ENCODE measurements at places on chromosomes 3 and 15. TPM values are rescaled to one million over a fixed set of nuclear protein-coding genes. Genes with fewer than 3 reads are reported as not detected.
A peak's percentile ranks its signal among the peaks of the same experiment; 100 is the strongest.

GRCh38 chr3:105516972-105517371 is 150.3 kb downstream of the ALCAM start:
- DNase-seq: no peak
- no peak overlapping the region for H3K27ac ChIP-seq

GRCh38 chr15:45993072-45993471 is 358.2 kb downstream of the SQOR start:
- no peaks in the 10 kb centered on the region for H3K27me3 ChIP-seq
- H3K27ac ChIP-seq: no peak overlapping the region
- H3K36me3 ChIP-seq: peaks cover 1% of the 10 kb centered on the region

DNA sequence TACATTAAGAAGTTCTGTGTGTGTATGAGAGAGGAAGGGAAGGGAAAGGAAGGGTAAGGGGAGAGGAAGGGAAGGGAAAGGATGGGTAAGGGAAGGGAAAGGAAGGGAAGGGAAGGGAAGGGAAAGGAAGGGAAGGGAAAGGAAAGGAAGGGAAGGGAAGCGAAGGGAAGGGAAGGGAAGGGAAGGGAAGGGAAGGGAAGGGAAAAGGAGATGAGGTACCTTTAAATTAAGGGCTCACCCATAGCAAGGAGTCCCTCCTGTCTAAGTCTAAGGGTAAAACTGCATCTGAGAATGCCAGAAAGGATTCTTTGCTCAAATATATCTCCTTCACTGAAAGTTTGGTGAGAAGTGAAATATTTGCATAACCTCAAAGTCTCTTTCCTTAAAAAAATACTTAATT is 572.1 kb upstream of the ADAMTS9 start:
- no peak overlapping the region for H3K27ac ChIP-seq
- H3K27me3 ChIP-seq: peaks cover 3% of the 10 kb centered on the region
- H3K4me1 ChIP-seq: peaks cover 1% of the 10 kb centered on the region
- H3K36me3 ChIP-seq: peaks cover 2% of the 10 kb centered on the region

- peaks cover 8% of the 10 kb centered on the region for H3K4me1 ChIP-seq
- peaks cover 6% of the 10 kb centered on the region for H3K36me3 ChIP-seq
- H3K4me3 ChIP-seq: no peak overlapping the region
Measured at GRCh38 chr3:119494597-119494996, 3.8 kb upstream of the TIMMDC1 start.

- no peaks in the 10 kb centered on the region for H3K27me3 ChIP-seq
- no peaks in the 10 kb centered on the region for H3K36me3 ChIP-seq
- peak overlapping the region; percentile 74 for H3K27ac ChIP-seq
- peaks cover 3% of the 10 kb centered on the region for H3K4me1 ChIP-seq
Measured at GRCh38 chr3:33114622-33115023, 809 bp downstream of the CRTAP start.

DNA sequence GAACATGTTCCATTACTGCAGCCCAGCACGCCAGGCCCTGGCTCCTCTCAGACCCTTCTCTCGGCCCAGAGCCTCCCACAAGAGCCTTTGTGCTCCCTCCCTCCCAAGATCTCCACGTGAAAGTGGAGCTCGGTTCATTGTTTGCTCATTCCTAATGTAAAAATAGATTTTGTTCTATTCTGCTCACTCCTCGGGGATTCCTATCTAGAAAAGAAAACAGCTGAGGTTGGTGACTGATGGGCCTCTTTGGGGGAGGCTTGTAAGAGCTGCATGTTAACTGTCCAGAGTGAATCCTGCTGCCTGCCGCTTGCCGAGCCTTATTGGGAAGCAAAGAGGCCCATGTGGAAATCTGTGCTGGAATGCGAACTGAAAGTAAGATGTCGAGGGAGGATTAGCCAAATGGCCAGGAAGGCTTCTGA is 267.1 kb downstream of the LRTM1 start:
- no peak overlapping the region for H3K27ac ChIP-seq
- H3K4me3 ChIP-seq: no peak overlapping the region
- H3K4me1 ChIP-seq: no peaks in the 10 kb centered on the region
- H3K27me3 ChIP-seq: peaks cover 4% of the 10 kb centered on the region
- H3K36me3 ChIP-seq: no peaks in the 10 kb centered on the region

- no peak overlapping the region for H3K4me3 ChIP-seq
- DNase-seq: no peak
- peaks cover 17% of the 10 kb centered on the region for H3K4me1 ChIP-seq
Measured at GRCh38 chr15:59290295-59291212, 82.1 kb downstream of the MYO1E start.

- no peaks in the 10 kb centered on the region for H3K27me3 ChIP-seq
- no peak overlapping the region for H3K4me3 ChIP-seq
- no peak overlapping the region for H3K27ac ChIP-seq
- no peaks in the 10 kb centered on the region for H3K36me3 ChIP-seq
- no peak for DNase-seq
Measured at GRCh38 chr3:112460519-112461195, 38.6 kb downstream of the BTLA start.

DNA sequence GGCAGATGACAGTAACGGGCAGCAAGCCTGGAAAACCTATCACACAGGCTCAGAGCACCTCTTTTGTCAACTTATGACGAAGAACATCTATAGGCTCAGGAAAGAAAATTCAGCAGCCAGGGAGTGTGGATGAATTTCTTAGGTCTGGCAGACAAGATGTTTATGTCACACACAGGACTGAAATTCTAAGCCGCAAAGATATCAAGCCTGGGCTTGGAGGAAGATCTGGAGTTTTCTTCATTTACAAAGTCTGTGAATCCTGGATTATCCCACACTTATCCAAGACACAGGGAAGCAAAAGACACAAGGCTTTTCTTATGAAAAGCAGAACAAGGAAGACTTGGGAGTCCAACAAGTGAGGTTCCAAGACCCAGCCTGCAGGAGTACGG is 23.4 kb upstream of the CHCHD6 start:
- no peak for DNase-seq
- H3K4me1 ChIP-seq: peaks cover 4% of the 10 kb centered on the region
- peaks cover 59% of the 10 kb centered on the region for H3K27me3 ChIP-seq
- no peak overlapping the region for H3K27ac ChIP-seq
- H3K4me3 ChIP-seq: no peak overlapping the region

GRCh38 chr3:172557515-172558220 is 34.4 kb upstream of the TNFSF10 start:
- H3K27me3 ChIP-seq: no peaks in the 10 kb centered on the region
- no peak overlapping the region for H3K4me3 ChIP-seq
- H3K27ac ChIP-seq: no peak overlapping the region

GRCh38 chr15:98667521-98668179 is 19.3 kb downstream of the IGF1R start:
- H3K36me3 ChIP-seq: no peaks in the 10 kb centered on the region
- no peak overlapping the region for H3K4me3 ChIP-seq
- H3K27me3 ChIP-seq: no peaks in the 10 kb centered on the region
- H3K27ac ChIP-seq: no peak overlapping the region
- peaks cover 48% of the 10 kb centered on the region for H3K4me1 ChIP-seq

DNA sequence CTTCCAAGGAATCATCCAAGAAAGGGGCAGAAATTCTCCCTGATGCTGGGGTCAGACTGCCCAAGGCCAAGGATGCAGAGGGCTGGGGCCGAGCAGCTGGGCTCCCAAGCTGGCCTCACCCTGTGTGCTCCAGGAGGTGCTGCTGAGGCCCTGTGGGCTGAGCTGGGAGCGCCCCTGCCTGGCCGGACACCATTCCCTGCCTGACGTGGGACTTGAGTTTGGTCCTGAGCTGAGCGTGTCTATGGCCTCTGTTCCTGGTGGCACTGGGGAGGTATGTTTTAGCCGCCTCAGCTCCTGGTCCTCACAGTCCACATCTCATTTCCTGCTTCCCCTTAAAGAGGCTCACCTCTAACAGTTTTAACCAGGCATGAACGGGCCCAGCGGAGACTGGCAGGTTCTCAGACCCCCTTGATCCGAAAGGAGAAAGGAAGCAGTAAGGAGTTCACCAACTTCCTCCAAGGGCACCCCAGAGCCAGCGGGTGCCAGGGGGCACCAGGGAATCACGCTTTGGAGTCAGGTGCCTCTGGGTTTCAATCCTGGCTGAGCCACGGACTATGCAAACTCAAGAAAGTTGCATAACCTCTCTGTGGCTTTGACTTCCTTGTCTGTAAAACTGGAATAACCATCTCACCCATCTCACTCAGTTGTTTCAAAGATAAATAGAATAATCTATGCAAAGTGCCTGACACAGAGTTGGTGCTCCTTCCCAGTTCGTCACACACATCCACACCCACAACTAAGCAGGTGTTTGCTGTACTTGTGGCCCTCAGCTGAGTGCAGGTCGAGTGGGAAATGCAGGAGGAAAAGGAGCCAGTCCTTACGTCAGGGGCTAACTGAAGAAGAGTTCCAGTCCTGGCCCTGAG is 48.6 kb downstream of the SLC12A8 start:
- H3K27me3 ChIP-seq: no peaks in the 10 kb centered on the region
- H3K27ac ChIP-seq: no peak overlapping the region
- DNase-seq: no peak
- peaks cover 6% of the 10 kb centered on the region for H3K4me1 ChIP-seq
- no peaks in the 10 kb centered on the region for H3K36me3 ChIP-seq

GRCh38 chr3:71172951-71173350 is 410.6 kb downstream of the FOXP1 start:
- no peaks in the 10 kb centered on the region for H3K27me3 ChIP-seq
- H3K27ac ChIP-seq: peak overlapping the region; percentile 90
- no peak overlapping the region for H3K4me3 ChIP-seq
- peaks cover 81% of the 10 kb centered on the region for H3K4me1 ChIP-seq
- no peak for DNase-seq

- no peaks in the 10 kb centered on the region for H3K36me3 ChIP-seq
- H3K4me1 ChIP-seq: no peaks in the 10 kb centered on the region
- DNase-seq: no peak
- no peaks in the 10 kb centered on the region for H3K27me3 ChIP-seq
- H3K27ac ChIP-seq: no peak overlapping the region
- H3K4me3 ChIP-seq: no peak overlapping the region
Measured at GRCh38 chr3:148158210-148158609, 539.5 kb upstream of the AGTR1 start.

DNA sequence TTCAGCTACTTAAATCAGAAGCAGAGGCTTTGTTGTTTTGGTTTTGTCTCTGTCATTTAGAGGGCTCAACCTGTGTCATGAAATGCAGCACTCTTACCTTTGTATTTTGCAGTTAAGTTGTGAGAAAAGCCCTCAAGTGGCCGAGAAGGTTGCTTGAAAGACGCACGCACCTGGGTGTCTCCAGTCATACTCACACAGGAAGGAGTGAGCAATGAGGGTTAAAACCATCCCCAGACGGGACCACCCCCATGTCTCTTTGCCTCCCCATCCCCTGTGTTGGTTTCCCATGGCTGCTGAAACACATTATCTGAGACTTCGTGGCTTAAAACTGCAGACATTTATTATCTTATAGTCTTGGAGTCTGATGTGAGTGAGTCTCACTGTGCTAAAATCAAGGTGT is 376.1 kb upstream of the CFAP20DC start:
- peaks cover 10% of the 10 kb centered on the region for H3K4me1 ChIP-seq
- no peaks in the 10 kb centered on the region for H3K36me3 ChIP-seq
- no peak overlapping the region for H3K27ac ChIP-seq
- no peak for DNase-seq

DNA sequence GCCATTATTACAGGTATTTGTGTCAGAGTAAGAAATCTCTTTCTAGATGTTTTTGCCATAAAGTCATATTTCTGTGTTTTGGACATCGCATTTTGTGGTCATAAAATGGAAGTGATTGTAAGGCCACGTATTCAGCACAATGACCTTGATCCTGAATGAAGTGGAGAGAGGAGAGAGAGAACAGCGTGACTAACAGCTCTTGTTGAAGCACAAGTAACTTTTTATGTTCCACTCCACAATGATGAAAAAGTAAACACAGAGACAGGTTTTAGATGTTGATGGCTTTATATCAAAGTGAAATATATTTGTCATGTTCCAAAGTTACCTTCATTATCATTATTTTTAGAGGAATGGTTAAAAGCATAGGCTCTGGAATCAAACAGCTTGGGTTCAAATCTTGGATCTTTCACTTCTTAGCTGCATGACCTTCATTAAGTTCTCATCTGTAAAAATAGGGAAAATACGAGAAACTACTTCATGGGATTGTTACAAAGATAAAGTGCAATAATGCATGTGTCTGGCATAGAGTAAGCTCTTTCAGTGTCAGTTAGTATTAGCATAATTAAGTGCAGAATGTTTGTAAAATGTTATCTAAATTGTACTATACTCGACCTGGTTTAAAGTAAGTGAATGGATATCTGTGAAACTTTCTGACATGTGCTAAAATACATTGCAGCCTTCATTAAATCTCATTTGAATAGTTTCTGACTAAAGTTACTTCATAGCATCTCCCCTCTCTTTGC is 341.5 kb upstream of the DNAJC19 start:
- H3K4me3 ChIP-seq: no peak overlapping the region
- peaks cover 6% of the 10 kb centered on the region for H3K4me1 ChIP-seq
- H3K27me3 ChIP-seq: peaks cover 14% of the 10 kb centered on the region
- no peaks in the 10 kb centered on the region for H3K36me3 ChIP-seq
- H3K27ac ChIP-seq: no peak overlapping the region
- DNase-seq: no peak

GRCh38 chr3:21188459-21188858 is 562.6 kb downstream of the ZNF385D start:
- no peak for DNase-seq
- no peaks in the 10 kb centered on the region for H3K36me3 ChIP-seq
- no peak overlapping the region for H3K4me3 ChIP-seq
- H3K27me3 ChIP-seq: no peaks in the 10 kb centered on the region

GRCh38 chr15:40192942-40193341 is 32.1 kb downstream of the BUB1B start:
- H3K4me3 ChIP-seq: no peak overlapping the region
- H3K27me3 ChIP-seq: no peaks in the 10 kb centered on the region
- no peak overlapping the region for H3K27ac ChIP-seq
- no peak for DNase-seq

- H3K36me3 ChIP-seq: no peaks in the 10 kb centered on the region
- no peak overlapping the region for H3K27ac ChIP-seq
- H3K4me3 ChIP-seq: no peak overlapping the region
- DNase-seq: no peak
- H3K27me3 ChIP-seq: no peaks in the 10 kb centered on the region
Measured at GRCh38 chr3:132758740-132759139, 36.5 kb upstream of the NPHP3 start.

- H3K27me3 ChIP-seq: peaks cover 4% of the 10 kb centered on the region
- no peak overlapping the region for H3K27ac ChIP-seq
- H3K36me3 ChIP-seq: no peaks in the 10 kb centered on the region
- peaks cover 11% of the 10 kb centered on the region for H3K4me1 ChIP-seq
Measured at GRCh38 chr15:50872832-50873426, 35.6 kb upstream of the AP4E1 start.

- no peaks in the 10 kb centered on the region for H3K36me3 ChIP-seq
- H3K4me1 ChIP-seq: peaks cover 25% of the 10 kb centered on the region
- H3K27me3 ChIP-seq: no peaks in the 10 kb centered on the region
- H3K27ac ChIP-seq: peak overlapping the region; percentile 91
Measured at GRCh38 chr15:66679061-66679656, 22.9 kb upstream of the SMAD6 start.

GRK7 gene
- not detected for total RNA-seq

MUSTN1 gene
- not detected for total RNA-seq

GPR15 gene
- total RNA-seq: not detected

CCDC39 gene
- total RNA-seq: 0.22 TPM

FBXW12 gene
- total RNA-seq: 0.20 TPM

TRIP4 gene
- 27.5 TPM for total RNA-seq

TGFBR2 gene
- total RNA-seq: 21.2 TPM

TF gene
- 3.8 TPM for total RNA-seq

DNAH12 gene
- 1.1 TPM for total RNA-seq

EXOSC7 gene
- 50.7 TPM for total RNA-seq

OSBPL10 gene
- total RNA-seq: 25.2 TPM

TLR9 gene
- total RNA-seq: not detected

ABI3BP gene
- not detected for total RNA-seq

IL5RA gene
- 0.11 TPM for total RNA-seq

FES gene
- 16.2 TPM for total RNA-seq

Data from progenitor cell of endocrine pancreas (in vitro differentiated cells).